Epithelial cell of proximal tubule (primary cell): ENCODE measurements at places on chromosomes 1 and 21. TPM values are rescaled to one million over a fixed set of nuclear protein-coding genes. Genes with fewer than 3 reads are reported as not detected.

- no peak for DNase-seq
Observed at GRCh38 chr21:43361493-43362296, 65.2 kb downstream of the SIK1 start.

CD1E gene
- total RNA-seq = not detected in 2 replicates

- DNase-seq = no peak
Observed at GRCh38 chr1:4301007-4301406, 353.4 kb upstream of the AJAP1 start.

PLEKHG5 gene
- total RNA-seq = 17.4 and 23.3 TPM in 2 replicates

- DNase-seq = no peak
Observed at GRCh38 chr1:204685236-204686006, at the start of gene LRRN2. LRRN2 (minus strand) TSS chr1:204685738; CDS start chr1:204619992, 65,746 bp downstream.

KCND3 gene
- not detected in 2 replicates for total RNA-seq

DNA sequence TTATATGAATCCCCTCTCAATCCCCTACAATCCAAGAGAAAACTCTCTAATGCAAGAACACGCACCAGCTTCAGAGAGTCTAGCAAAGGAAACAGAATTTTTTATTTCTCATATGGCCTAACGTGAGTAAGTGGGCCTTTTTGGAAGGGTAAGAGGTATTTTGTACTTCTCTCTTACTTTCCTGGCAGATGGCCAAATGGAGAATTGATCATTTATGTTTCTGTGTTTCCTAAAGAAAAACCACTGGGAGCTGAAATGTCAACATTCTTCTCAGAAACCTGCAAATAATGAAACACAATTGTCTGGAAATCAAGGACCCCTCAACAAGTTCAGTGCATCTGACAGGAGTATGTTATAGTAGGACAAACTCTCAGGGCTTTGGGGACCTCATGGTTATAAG lies 176.4 kb upstream of the C8B start:
- DNase-seq = no peak

DNA sequence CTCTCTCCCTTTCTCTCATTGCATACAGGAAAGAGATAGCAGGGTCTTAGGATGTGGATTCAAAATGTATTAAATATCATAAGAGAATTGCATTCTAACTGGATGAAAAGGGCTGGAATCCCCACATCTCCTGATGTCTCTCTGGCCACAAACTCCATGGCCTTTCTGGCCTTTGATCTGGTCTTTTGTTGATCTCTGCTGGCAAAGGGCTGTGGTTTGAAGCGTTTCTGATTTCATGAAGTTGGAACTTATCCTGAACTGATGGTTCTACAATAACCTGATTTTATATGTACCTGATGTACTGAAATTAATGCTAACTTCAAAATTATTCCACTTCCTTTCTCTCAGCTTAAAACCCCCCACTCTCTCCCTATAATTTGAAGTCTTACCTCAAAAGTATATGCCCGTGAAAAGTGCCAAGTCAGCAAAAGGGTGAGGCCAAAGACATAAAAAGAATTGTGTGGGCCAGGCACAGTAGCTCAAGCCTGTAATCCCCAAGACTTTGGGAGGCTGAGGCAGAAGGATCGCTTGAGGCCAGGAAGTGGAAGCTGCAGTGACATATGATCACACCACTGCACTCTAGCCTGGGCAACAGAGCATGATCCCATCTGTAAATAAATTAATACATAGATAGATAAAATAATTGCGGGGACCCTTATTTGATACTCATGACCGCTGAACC lies 6.4 kb upstream of the KIF14 start:
- no peak for DNase-seq

DNA sequence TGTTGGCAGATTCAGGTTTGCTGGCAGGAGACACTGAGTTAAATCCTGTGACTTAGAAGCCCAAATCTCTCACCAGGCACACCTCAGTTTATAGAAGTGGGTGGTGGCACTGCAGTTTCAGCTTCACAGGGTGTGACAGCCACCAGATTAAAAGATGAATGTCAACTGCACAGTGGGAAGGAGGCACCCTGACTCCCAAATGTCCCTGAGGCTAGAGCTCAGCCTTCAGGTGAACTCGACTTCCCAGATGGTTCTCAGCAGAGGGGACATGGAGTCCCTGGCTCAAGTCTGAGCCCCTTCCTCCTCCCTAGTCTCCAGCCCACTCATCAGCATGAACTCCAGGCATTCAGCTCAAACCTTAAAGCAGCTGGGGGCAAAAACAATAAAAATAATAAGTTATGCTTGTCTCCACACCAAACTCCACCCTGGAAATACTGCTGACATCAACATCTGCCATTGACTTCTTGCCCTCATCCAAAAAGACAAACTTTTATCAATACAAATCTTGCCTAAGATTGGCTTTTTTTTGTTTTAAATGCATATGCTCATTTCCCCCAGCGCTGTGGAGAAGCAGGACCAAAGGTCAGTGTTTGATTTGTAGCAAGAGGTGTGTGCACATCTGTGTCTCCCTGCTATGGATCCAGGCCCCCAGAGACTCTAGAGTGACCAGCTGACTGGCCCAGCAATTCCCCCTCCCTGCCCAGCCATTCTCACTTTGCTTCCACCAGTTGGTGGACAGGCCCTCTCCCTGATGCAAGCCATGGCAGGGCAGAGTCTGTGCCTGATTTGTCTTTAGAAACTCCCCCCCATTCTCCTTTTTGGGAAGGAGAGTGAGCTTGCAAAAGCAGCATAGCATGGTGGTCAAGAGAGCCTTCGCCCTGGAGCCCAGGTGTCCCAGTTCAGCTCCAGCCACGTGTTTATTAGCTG lies 18.5 kb upstream of the S100A7 start:
- no peak for DNase-seq

SPRR2E gene
- not detected in 2 replicates for total RNA-seq

DNA sequence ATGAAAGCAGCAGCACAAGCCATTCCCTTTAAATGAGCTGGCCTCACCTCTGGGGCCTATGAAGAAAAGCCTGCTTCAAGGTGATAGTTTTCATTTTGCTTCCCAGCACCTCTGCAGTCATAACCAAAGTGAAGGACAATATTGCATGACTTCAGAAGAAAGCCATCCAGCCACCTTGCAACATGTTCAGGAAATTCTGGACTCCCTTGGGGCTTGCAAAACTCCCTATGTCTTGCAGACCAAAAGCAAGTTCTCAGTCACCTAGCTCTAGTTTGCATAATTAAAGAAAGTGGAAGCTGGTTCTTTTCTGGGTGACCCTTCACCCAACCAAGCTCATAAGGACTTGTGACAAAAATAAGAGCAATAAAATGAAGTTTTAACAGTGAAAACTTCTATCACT lies 87.6 kb downstream of the GFI1 start:
- no peak for DNase-seq
